Nucleus accumbens (tissue), 56 donors: ENCODE measurements at places on chromosomes 6 and 20.

- DNase-seq, result no peak
These were observed 168.4 kb downstream of the GJA10 start for GRCh38 chr6:90062667-90063066.

DNA sequence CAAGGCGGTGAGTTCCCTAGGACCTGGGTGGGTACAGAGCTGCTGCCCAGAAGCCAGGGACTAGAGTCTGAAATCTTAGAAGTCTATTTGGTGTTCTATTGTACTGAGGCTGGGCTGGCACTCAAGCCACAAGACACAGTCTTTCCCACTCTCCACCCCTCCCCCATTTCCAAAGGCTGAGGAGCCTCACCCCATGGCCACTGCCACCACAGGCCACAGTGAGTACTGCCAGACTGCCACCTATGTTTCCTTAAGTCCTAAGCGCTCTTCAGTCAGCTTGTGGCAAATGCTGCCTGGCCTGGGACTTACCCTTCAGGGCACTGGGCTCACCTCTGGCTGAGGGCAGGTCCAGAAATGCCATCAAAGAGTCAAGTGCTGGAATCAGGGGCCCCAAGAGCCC is 469.3 kb downstream of the HAO1 start:
- no peak for DNase-seq

DNA sequence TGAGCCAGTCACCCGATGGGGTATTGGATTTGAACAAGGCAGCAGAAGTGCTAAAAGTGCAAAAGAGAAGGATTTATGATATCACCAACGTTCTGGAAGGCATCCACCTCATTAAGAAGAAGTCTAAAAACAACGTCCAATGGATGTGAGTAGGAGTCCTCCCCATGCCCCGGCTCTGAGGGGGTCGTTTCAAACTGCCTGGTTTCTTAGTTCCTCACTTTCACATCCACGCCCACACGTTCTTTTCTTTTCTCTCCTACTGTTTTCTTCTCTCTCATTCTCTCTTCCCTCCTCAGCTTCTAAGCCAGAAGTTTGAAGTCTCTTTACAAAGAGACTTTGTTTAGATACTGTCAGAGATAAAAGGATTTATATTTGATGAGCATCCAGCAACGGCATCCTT is 53.0 kb upstream of the CDKAL1 start:
- no peak for DNase-seq

- no peak for DNase-seq
These were observed 174.7 kb downstream of the BMP7 start for GRCh38 chr20:57091748-57092111.

- DNase-seq, result no peak
These were observed 261.9 kb downstream of the CDH4 start for GRCh38 chr20:61514018-61514365.

- DNase-seq, result no peak
These were observed 5.4 kb downstream of the DSP start for GRCh38 chr6:7546896-7547295.

DNA sequence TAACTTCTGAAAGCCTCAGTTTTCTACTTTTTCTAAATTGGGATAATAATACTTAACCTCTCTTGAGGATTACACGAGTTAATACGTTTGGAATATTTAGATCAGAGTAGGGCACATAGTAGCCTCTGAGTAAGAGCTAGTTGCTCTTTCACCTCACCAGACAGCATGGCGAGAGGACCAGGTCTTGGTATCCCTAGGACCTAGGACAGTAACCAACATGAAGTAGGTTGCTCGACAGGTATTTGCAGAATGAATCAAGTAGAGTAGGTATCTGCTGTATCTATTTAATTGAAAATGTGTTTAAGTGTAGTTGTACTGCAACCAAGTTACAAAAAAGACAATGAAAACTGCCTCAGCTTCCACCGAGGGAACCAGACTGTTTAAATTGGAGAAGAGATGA is 1.4 kb downstream of the CDC5L start:
- DNase-seq, result no peak

DNA sequence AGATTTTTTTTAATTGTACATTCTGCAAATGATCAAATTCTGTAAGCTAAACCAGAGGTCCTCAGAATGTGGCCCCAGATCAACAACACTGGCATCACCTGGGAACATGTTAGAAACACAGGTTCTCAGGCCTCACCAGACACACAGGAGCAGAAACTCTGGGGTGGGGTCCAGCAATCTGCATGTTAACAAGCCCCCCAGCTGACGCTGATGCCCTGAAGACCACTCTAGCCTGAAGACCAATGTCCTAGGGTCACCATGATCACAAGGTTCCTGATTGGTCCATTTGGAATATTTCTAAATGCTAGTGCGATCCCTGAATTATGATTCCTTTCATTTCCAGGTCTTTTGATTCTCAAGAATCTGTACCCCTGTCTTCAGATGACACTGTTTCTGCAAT is 2.4 kb upstream of the LY86 start:
- DNase-seq, result no peak

- no peak for DNase-seq
These were observed 46.0 kb upstream of the PDE10A start for GRCh38 chr6:165708985-165709576.

DNA sequence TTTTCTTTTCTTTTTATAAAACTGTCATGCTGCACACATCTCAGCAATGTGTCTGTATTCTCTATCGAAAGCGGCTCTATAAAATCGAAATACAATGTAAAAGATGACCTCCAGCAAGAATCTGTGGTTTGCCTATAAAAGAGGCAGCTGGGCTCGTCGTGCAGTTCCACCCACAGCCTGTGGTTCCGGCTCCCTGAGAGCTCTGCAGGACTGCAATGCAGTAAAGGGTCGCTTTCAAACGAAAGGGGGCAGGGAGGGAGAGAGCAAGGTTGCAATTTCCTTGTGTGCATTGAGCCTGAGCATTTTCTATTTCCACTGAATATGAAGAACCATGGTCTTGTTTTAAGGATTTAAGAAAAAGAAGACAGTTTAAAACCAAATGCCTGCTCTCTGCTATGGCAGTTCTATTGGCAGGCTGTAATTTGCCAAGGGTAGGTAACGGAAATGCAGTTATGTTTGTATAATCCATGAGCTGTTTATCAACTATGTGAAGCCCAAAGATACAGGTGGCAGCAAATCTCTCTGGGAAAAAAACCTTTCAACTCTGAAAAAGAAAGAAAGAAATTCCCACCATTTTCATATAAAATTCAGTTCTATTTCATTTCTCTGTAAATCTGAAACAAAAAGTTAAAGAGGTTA is 236.5 kb downstream of the HACE1 start:
- DNase-seq, result no peak

DNA sequence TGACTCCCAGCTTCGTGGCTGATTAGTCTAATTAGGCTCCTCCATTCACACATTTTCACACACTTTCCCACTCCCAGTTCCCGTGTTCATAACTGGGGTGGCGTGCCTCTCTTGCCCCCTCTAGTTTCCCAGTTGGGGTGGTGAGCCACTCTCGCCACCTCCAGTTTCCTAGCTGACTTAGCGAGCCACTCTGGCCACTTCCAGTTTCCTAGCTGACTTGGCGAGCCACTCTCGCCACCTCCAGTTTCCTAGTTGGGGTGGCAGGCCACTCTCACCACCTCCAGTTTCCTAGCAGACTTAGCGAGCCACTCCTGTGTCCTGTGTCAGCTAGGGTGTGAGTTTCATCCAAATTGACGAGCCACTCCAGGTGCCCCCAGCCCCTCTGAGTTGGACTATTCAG is 7.4 kb upstream of the GMPR start:
- no peak for DNase-seq

DNA sequence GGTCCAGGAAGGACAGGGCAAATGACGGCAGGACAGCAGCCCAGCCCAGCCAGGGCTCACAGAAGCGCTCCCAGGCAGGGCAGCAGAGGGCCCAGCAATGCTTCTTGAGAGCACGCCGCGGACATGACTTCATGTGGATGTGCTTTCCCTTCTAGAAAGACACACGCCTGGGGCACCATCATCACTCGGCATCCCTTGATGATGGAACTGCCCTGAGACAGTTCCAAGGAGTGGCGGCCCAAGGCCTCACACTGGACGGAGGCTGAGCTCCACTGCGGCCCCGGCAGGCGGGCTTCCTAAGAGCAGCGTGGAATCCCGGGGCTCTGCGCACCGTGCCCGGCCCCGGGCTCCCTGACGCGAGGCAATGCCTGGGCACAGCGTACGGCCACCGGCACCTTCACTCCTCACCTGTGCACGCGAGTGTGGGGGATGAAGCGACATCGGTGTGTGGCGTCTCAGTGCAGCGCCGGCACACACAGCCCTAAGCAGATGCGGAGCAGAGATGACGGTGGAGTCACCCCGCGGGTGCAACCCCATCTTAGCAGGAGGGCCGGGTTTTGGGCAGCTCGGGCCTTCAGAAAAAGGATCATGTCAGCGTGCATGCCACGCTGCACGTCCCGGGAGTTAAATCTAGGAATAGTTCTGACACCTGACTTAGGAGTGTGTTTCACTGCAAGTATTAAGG is 86.6 kb downstream of the THBS2 start:
- no peak for DNase-seq

GRCh38 chr6:160163912-160164311 is 42.3 kb downstream of the SLC22A1 start:
- DNase-seq, result no peak

DNA sequence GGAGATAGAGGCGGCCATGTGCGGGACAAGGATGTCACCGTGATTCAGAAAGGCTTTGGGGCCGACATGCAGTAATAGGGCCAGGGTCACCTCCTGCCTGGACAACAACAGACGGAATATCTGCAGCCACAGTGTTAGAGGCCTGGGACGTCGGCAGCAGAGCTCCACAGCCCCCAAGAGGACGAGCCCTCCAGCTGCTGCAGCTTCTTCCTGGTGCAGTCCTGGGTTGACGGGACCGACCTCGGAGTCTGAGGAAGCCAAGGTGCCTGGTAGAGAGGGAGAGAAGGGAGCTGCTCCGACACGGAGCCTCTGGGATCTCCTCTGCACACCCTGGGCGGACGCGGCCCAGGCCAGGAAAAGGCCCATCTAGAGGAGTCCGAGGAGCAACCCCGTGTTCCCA is 23.2 kb upstream of the CHRNA4 start:
- DNase-seq, result no peak

DNA sequence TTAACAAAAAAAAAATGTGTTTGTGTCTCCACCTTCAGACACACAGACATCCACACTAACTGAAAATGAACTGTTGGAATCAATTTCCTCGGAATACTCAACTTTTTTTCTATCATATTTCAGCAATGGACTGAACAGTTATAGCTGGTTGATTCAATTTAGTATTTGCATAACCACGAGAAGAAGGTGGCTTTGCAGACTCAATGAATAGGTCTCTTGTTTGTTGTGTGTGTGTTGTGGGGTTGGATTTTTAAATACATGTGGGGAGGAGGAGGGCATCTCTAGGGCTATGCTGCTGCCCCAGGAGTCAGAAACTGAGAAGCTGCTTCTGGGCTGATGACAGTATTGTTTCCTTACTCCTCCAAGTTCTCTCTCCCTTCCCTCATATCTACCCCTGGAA is 28.7 kb downstream of the TFAP2A start:
- DNase-seq, result no peak

DNA sequence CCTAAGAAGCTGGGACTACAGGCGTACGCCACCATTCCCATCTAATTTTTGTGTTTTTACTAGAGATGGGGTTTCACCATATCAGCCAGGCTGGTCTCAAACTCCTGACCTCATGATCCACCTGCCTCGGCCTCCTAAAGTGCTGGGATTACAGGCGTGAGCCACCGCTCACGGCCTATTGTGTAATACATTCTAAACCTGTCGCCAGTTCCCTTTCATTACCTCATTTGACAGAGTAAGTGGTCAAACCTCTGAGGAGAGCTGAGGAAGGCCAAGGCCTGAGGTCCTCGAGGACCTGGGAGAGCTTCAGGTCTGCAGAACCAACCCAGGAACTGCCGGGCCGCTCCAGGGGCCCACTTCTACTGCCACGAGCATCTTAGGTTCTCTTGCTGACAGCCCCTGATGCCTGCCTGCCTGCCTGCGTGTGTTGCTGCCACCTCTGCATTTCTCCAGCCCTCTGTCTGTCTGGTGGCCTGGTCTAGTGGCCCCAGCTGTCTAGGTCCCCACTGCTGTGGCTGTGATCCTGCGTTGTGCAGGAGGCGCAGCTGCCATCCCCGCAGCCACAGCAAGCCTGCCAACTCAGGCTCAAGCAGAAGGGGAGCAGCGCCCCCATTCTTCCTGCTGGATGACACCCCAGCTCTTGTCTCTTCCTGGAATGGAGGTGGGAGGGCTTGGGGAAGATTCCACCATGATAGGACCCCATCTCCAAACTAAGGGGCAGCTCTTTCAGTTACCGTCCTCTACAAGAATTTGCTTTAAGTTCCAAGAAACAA is 45.3 kb downstream of the PRR18 start:
- DNase-seq, result no peak

GRCh38 chr6:102902471-102902870 is 1509.0 kb downstream of the GRIK2 start:
- DNase-seq, result no peak

DNA sequence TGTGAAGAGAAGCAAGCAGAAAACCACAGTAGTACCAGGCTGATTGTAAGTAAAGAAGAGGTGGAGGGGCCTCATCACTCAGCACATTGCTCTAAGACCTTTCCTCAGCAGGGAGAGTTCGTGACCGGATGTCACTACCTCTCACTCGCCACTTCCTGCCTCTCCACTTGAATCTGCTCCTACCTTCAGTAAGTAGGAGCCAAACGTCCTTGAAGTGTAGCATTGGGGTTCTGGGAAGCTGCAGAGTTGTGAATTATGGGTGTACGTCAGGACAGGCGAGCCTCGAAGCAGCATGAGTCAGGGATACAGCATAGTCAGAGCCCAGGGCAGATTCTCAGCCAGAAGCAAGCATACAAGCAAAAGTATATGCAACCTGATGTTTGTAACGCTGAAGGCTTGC is 224.9 kb downstream of the PHACTR1 start:
- no peak for DNase-seq

GRCh38 chr6:157814883-157815282 is 8.2 kb upstream of the SNX9 start:
- no peak for DNase-seq

DNA sequence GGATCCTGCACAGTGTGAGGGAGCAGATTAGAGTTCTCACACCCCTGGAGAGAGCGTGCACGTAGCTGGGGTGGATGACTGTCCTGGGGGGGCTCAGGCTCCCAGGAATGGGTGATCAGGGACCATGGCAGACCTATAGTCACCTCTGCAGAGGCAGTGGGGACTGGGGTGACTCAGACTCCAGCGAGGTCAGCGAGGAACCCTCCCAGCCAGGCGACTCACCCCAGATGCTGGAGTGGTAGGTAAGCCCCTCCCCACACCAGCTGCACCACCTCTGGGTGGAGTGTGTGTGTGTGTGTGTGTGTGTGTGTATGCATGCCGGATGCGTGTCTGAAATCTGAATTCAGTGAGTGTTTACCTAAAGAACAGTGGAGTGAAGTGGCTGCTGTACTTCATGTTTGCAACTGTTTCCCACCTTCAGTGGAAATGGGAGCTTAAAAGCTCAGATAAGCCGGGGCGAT is 17.4 kb upstream of the GTSF1L start:
- no peak for DNase-seq

DNA sequence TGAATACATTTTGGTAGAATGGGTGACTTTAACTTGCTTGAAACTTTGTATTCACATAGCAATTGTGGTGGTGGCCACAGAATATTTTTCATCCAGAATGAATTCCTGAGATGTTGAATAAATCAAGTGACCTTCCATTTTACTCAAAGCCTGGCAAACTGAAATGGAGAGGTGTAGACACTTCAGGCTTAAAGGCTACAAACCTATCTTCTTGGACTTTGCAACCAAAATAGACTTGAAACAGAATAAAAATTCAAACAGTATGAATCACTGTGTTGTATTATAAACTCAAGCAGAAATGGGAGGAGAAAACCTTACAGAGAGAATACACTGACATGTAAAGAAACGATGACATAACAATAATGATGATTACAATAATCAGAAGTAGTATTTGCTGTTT is 371.6 kb downstream of the BCKDHB start:
- no peak for DNase-seq

- no peak for DNase-seq
These were observed 122.7 kb upstream of the RIPOR2 start for GRCh38 chr6:25058441-25058840.
